Umbilical cord (tissue), 2 donors: ENCODE measurements at places on chromosomes 7 and 10. TPM values are rescaled to one million over a fixed set of nuclear protein-coding genes. Genes with fewer than 3 reads are reported as not detected.

GRCh38 chr7:48421357-48421756, 250.1 kb downstream of the ABCA13 start:
- no peak for DNase-seq

DNA sequence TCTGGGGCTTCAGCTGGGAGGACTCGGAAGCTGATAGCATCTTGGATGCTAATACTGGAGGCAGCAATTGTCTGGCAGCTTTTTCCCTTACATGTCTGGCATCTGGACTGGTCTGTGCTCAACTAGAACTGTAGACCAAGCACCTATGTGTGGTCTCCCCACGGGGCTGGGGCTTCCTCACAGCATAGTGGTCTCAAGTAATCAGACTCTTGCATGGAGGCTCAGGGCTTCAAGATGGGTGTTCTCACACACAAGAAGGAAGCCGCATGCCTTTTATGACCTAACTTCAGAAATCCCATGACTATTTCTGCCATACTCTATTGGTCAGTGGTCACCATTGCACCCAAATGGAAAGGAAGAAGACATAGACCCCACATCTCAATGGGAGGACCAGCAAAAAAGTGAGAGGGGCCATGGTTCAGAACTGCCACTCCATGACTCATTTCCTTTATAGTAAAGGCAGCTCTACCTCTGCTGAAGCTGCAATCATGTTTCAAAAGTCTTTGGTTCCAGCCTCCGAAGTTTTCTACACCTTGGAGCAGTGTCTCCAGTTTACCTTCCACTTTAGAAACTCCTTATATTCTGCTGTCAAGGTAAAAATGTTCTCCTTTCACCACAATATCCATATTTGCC, 14.7 kb downstream of the AOC1 start:
- no peak for DNase-seq

DNA sequence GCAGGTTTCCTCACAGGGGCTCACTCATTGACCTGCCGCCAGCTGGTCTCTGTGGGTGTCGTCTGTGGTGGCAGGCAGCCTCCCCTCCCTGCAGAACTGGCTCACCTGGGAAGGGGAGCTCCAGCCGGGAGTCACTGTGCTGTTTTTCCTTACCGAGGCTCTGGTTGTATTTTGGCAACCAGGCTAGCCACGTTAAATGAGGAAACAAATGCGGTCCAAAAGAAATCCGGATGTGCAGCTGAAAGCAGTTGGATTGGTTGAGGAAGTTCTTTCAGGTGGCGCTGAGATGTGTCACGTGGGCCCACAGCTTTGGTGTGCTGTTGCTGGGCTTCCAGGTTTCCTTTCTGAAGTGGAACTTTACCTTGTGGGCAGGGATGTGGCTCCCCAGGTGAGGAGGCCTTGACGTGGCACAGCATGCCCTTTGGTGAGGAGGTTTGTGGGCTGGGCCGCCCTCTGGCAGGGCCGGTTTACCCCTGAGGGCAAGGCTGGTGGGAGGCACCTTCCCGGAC, 14.2 kb downstream of the MTURN start:
- DNase-seq: no peak

APBB1IP gene
- 1.4 TPM for total RNA-seq

SFXN3 gene
- 18.1 TPM for total RNA-seq
